Right cardiac atrium (tissue), 5 donors: ENCODE measurements at places on chromosomes 11 and 22. TPM values are rescaled to one million over a fixed set of nuclear protein-coding genes. Genes with fewer than 3 reads are reported as not detected.

Gene OR8D1
- not detected for total RNA-seq

Gene NLRP14
- 0.08 TPM for total RNA-seq

Gene TBX1
- 1.4 TPM for total RNA-seq

Gene P2RY2
- 9.2 TPM for total RNA-seq

Gene OR2D2
- not detected for total RNA-seq

Gene SNX32
- total RNA-seq, result 0.88 TPM

Gene DLG2
- 9.7 TPM for total RNA-seq

Gene DCHS1
- 12.4 TPM for total RNA-seq

Gene SPDYC
- not detected for total RNA-seq

Gene CENPM
- not detected for total RNA-seq

Gene CD59
- total RNA-seq, result 619 TPM

Gene LDHAL6A
- total RNA-seq, result not detected

Gene GLB1L3
- total RNA-seq, result not detected

Gene CRYBB3
- total RNA-seq, result not detected

Gene USP2
- total RNA-seq, result 98.4 TPM

Gene CRYAB
- 4,923 TPM for total RNA-seq

Gene DCUN1D5
- 21.7 TPM for total RNA-seq

Gene SCGB1D2
- not detected for total RNA-seq

Gene PRR5L
- total RNA-seq, result 2.8 TPM

Gene SBF1
- 54.5 TPM for total RNA-seq
